ENCODE measurements at places on chromosomes 6 and 20.

GRCh38 chr6:16222826-16223225 is 15.6 kb upstream of the GMPR start:
- no peak overlapping the region for H3K4me3 ChIP-seq
- no peaks in the 10 kb centered on the region for H3K36me3 ChIP-seq
- H3K4me1 ChIP-seq = no peaks in the 10 kb centered on the region
- H3K27me3 ChIP-seq = no peaks in the 10 kb centered on the region

GRCh38 chr6:6518631-6519427 is 69.7 kb upstream of the LY86 start:
- H3K27me3 ChIP-seq = no peaks in the 10 kb centered on the region
- no peaks in the 10 kb centered on the region for H3K36me3 ChIP-seq
- no peak overlapping the region for H3K4me3 ChIP-seq
- no peaks in the 10 kb centered on the region for H3K4me1 ChIP-seq
- DNase-seq = no peak

DNA sequence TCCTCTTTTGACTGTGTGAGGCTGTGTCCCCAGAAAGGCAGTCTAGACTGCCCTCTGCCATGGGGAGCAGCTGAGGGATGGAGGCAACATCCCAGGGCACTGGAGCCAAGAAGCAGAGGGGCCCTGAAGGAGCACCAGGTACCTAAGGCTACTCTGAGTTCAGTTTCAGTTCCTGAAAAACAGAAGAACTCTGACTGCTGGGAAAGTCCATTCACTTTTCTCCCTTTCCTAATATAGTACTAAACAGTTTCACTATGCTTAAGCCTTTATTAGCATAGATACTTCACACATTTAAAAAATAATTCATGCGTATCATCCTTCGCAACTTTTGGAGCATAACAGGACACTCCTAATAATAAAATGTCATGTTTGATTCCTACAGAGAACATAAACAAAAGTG is 130.0 kb downstream of the FOXC1 start:
- no peak for DNase-seq
- H3K4me3 ChIP-seq = no peak overlapping the region
- H3K27ac ChIP-seq = no peak overlapping the region
- no peaks in the 10 kb centered on the region for H3K4me1 ChIP-seq
- no peaks in the 10 kb centered on the region for H3K27me3 ChIP-seq

DNA sequence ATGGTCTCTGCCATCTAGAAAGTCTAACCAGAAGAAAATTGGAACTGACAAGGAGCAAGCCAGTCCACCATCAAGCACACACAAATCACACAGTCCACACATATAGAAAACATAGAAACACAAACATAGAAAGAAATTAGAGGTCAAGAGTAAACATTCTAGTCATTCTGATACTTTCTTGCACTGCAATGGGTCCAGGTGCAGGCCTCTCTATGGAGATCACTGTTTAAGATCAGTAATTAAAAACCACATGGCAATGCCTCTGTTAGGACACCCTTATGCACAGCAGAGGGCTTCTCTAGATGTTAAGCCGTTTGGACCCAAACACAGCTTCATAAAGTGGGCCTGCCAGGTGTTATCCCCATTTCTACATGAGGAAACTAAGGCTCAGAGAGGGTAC is 42.8 kb upstream of the SLC22A23 start:
- no peaks in the 10 kb centered on the region for H3K27me3 ChIP-seq
- H3K27ac ChIP-seq = no peak overlapping the region
- no peaks in the 10 kb centered on the region for H3K36me3 ChIP-seq
- H3K4me3 ChIP-seq = no peak overlapping the region
- H3K4me1 ChIP-seq = no peaks in the 10 kb centered on the region
- DNase-seq = no peak

DNA sequence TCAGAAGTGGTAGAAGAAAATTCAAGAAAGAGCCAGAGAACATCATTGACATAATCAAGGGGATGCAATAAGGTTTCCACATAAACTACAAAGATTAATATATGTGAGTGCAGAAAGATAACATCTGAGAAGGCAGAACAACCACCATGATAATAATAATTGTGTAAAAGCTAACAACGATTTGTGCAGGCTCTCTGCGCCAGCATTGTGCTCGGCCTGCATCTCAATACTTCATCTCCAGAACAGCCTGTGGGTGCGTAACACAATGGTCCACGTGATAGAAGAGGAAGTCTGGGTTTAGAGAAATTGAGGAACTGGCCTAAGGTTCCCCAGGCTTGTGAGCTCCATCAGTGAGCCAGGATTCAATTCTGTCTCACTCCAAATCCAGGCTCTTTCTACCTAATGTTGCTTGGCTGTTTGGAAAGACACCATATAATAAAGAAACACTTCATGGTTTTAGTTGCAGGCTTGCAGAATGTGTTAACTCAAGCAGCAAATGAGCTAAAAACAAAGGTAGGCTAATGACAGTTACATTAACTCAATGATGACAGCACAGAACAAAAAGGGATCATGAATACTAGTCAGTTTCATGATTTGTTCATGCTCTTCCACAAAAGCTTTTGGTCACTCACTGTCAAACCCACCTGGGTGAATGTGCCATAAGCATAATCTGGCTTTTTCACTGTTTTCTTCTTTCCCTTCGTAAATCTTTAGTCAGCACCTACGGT is 71.2 kb downstream of the LY86 start:
- no peaks in the 10 kb centered on the region for H3K27me3 ChIP-seq
- H3K4me1 ChIP-seq = peaks cover 5% of the 10 kb centered on the region
- DNase-seq = peak; percentile 41
- H3K4me3 ChIP-seq = no peak overlapping the region

- H3K4me1 ChIP-seq = peaks cover 12% of the 10 kb centered on the region
- no peaks in the 10 kb centered on the region for H3K27me3 ChIP-seq
- DNase-seq = no peak
- no peak overlapping the region for H3K27ac ChIP-seq
- no peak overlapping the region for H3K4me3 ChIP-seq
Observed at GRCh38 chr6:105872249-105872648, 213.9 kb upstream of the PRDM1 start.

GRCh38 chr20:54995553-54995952 is 520.2 kb downstream of the DOK5 start:
- no peak overlapping the region for H3K4me3 ChIP-seq
- no peaks in the 10 kb centered on the region for H3K4me1 ChIP-seq
- H3K27me3 ChIP-seq = no peaks in the 10 kb centered on the region
- DNase-seq = no peak

- H3K27ac ChIP-seq = no peak overlapping the region
- H3K4me1 ChIP-seq = peaks cover 9% of the 10 kb centered on the region
- H3K36me3 ChIP-seq = no peaks in the 10 kb centered on the region
- DNase-seq = peak; percentile 58
Observed at GRCh38 chr6:167733740-167734661, 92.7 kb upstream of the AFDN start.

- peaks cover 11% of the 10 kb centered on the region for H3K4me1 ChIP-seq
- H3K27ac ChIP-seq = no peak overlapping the region
- no peak for DNase-seq
- H3K27me3 ChIP-seq = no peaks in the 10 kb centered on the region
- H3K4me3 ChIP-seq = no peak overlapping the region
Observed at GRCh38 chr6:150325066-150325772, 43.6 kb upstream of the IYD start.

DNA sequence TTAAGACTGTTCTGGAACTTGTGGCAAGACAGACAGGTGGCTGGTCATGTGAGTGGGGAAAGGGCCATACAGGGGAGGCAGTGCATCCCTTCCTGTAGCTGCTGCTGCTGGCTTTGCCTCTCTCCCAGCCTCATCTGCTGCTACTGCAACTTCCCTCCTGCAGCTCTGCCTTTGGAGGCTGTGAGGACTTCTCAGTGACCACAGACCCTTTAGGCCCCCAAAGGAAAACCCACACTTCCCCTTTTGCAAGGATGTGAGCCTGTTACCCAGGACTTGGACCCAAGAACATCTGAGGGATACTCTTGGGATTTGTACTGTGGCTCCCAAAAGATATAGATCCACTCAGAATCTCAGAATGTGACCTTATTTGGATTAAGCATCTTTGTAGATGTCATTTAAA is 91.0 kb downstream of the TMEM170B start:
- no peak overlapping the region for H3K27ac ChIP-seq
- DNase-seq = no peak
- no peaks in the 10 kb centered on the region for H3K27me3 ChIP-seq
- H3K4me1 ChIP-seq = no peaks in the 10 kb centered on the region
- no peak overlapping the region for H3K4me3 ChIP-seq

DNA sequence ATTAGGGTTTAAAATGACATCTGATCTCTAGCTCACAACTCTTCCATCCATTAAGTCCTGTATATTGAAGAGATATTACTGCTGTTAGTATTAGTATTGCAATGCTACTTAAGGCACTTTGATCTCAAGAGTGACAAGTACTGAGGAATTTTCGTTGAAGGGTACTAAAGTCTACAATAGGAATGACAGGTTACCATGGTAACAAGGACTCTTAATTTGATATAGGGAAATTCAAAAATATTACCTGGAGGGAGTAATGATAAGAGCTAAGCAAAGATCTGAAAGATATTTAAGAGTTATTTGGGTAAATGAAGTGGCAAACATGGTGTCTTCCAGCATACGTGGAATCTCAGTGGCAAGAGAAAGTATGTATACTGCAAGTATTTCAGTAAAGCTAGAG is 518.0 kb upstream of the SLC35B3 start:
- no peak overlapping the region for H3K27ac ChIP-seq
- no peaks in the 10 kb centered on the region for H3K4me1 ChIP-seq
- no peaks in the 10 kb centered on the region for H3K36me3 ChIP-seq
- H3K27me3 ChIP-seq = no peaks in the 10 kb centered on the region

DNA sequence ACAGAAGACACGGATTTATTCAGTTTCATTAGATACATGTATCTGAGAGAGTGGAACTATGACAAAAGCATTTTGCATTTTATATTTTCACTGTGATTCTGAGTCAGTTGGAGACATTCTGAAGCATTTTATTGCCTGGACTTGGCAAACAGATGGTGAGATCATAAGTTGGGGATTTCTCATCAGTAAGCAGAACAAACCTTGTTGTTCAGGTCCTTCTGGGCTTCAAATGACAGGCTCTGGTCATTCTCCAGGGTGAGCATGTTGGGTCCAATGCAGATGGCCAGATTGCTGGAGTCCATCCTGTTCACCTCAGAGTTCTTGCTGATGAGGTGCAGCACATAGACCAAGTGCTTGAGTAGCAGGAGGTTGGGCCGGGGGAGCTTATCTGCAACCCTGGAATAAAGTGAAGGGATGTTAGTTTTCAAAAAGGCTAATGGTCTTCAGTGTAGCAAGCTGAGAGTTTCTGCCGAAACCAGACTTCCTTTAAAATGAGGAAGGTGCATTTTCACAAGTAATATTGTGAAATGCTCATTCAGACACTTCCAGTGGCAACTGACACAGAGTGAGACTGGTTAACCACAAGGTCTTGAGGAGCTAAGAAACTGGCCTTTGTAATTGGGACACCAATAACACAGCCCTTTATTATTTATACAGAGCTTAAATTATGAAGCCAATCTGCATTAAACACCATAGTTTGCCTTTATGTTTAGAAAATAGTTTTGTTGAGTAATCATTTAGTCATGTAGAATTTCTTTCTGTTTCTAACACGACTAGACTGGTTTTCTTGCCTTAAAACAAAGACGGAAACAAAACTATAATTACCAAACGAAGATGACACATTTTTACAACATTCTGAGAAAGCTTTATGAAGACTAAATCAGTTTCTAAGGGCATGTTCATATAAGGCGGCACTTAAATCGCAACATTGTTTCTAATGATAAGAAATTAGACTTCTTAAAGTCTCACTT is 5.6 kb downstream of the TAGAP start:
- no peak for DNase-seq
- H3K36me3 ChIP-seq = peaks cover 38% of the 10 kb centered on the region
- H3K4me1 ChIP-seq = peaks cover 8% of the 10 kb centered on the region
- H3K4me3 ChIP-seq = no peak overlapping the region

- DNase-seq = peak; percentile 71
- H3K4me3 ChIP-seq = no peak overlapping the region
Observed at GRCh38 chr6:168778201-168778600, 337.2 kb downstream of the SMOC2 start.

- no peak overlapping the region for H3K4me3 ChIP-seq
- peaks cover 3% of the 10 kb centered on the region for H3K4me1 ChIP-seq
- H3K27ac ChIP-seq = no peak overlapping the region
- H3K27me3 ChIP-seq = no peaks in the 10 kb centered on the region
Observed at GRCh38 chr6:160737934-160738333, 35.9 kb downstream of the PLG start.

DNA sequence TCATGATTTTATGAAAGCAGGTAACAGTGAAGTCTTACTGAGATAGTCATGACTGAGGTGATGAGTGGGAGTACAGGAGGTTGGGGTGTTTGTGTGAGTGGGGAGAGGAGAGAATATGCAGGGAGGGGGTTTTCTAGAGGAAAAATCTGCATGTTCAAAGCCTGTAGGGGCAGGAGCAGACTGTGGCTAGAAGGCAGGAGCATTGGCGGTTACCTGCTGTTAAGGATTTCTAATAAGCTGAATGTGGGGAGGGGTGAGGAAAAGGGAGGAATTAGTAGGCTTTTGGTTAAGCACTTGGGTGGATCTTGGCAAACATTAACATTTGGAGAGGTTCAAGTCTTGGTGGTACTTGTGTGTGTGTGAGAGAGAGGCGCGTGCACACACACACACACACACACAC is 70.8 kb downstream of the EYA4 start:
- H3K27me3 ChIP-seq = no peaks in the 10 kb centered on the region
- no peaks in the 10 kb centered on the region for H3K36me3 ChIP-seq
- no peak overlapping the region for H3K4me3 ChIP-seq
- no peaks in the 10 kb centered on the region for H3K4me1 ChIP-seq
- no peak for DNase-seq

- H3K36me3 ChIP-seq = peaks cover 47% of the 10 kb centered on the region
- H3K4me1 ChIP-seq = peaks cover 13% of the 10 kb centered on the region
- peak; percentile 75 for DNase-seq
- H3K4me3 ChIP-seq = peak overlapping the region; percentile 85
Observed at GRCh38 chr20:45969712-45970634, 2.0 kb downstream of the ZNF335 start.

DNA sequence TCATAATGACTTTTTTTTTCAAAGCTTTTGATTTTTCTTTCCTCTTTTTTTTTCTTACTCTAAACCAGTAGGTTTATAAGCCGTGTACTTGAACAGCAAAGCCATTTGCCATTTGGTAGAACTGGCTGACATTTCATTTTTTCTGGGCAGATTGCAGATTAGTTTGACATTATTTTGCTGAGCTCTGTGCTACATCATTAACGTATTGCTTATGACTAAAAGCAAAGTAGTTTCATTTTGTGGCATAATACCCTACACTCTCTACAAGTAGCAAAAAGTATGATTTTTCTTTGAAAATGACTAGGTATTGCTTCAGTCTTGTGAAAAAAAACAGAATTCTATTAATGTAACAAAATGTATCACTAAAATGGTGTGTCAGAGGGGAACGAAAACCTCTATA is 141.3 kb downstream of the GRIK2 start:
- H3K36me3 ChIP-seq = no peaks in the 10 kb centered on the region
- no peak overlapping the region for H3K4me3 ChIP-seq
- H3K4me1 ChIP-seq = no peaks in the 10 kb centered on the region
- no peaks in the 10 kb centered on the region for H3K27me3 ChIP-seq
- no peak overlapping the region for H3K27ac ChIP-seq

Measured in stomach (tissue), 19 donors.